Activated naive CD8-positive, alpha-beta T cell treated with anti-CD3 and anti-CD28 coated beads, Interleukin-2, amount 10 ng/mL, durations not matched to agents 7 days and 5 days (primary cell): ENCODE measurements at places on chromosomes 4 and X. TPM values are rescaled to one million over a fixed set of nuclear protein-coding genes. Genes with fewer than 3 reads are reported as not detected.

NDNF gene
- 0.17 TPM for total RNA-seq

DNA sequence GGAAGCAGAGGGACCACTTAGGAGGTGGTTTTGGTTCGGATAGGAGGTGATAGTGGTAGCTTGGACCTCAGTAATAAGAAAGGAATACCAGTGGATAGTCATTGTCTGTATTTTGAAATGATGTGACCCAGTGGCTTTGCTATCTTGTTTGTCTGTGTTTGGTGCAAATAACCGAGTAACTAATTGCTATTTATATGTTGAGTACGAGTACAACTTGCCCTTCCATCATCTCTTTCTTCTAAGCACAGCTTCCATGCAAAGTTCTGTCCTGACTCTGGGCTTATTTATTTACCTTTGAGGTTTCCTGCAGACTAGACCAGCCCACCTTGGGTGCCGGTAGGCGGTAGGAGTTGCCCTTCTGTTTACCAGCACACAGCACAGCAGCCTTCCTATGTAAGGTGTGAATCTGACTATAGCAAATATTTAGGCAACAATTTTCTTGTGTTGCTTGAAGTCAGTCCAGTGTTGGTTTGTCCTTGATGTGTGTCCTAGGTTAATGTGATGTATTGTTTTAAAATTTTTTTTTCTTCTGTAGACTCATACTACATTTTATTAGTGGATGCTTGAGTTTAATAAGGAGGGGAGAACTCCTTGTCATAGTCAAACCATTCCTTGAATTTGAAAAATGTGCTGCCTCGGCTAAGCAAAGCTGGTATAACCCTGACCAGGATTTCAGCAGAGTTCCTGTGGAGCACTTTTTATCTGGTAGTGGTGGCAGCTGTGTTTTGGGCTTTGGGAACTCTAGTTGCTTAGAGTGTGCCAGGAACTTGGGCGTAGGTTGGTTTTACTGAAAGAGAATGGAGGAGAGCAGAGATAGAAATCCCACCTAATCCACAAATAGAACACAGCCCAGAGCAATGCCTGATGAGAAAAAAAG is 21.9 kb downstream of the PTTG2 start:
- H3K4me3 ChIP-seq: no peak overlapping the region
- peaks cover 3% of the 10 kb centered on the region for H3K36me3 ChIP-seq
- H3K4me1 ChIP-seq: peaks cover 34% of the 10 kb centered on the region

DNA sequence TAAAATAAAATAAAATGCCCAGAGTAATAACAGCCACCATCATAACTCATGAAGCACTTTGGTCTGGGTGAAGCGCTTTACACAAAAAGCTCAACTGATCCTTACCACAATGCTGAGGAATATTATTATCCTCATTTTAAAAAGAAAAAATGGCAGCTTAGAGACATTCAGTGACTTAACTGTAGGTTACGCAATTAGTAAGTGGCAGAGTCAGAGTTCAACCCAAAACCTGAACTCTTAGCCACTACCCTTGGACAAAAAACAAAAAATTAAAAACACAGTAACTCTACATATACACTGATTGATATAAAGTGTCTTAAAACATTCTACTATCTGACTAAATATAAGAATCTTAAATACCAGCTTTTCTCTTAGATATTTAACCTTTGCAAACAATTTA is 34.9 kb downstream of the MAOB start:
- H3K36me3 ChIP-seq: no peaks in the 10 kb centered on the region
- no peak overlapping the region for H3K4me3 ChIP-seq
- no peak for DNase-seq
- no peak overlapping the region for H3K27ac ChIP-seq
- no peaks in the 10 kb centered on the region for H3K4me1 ChIP-seq
- peaks cover 2% of the 10 kb centered on the region for H3K27me3 ChIP-seq

HEPH gene
- not detected for total RNA-seq

DNA sequence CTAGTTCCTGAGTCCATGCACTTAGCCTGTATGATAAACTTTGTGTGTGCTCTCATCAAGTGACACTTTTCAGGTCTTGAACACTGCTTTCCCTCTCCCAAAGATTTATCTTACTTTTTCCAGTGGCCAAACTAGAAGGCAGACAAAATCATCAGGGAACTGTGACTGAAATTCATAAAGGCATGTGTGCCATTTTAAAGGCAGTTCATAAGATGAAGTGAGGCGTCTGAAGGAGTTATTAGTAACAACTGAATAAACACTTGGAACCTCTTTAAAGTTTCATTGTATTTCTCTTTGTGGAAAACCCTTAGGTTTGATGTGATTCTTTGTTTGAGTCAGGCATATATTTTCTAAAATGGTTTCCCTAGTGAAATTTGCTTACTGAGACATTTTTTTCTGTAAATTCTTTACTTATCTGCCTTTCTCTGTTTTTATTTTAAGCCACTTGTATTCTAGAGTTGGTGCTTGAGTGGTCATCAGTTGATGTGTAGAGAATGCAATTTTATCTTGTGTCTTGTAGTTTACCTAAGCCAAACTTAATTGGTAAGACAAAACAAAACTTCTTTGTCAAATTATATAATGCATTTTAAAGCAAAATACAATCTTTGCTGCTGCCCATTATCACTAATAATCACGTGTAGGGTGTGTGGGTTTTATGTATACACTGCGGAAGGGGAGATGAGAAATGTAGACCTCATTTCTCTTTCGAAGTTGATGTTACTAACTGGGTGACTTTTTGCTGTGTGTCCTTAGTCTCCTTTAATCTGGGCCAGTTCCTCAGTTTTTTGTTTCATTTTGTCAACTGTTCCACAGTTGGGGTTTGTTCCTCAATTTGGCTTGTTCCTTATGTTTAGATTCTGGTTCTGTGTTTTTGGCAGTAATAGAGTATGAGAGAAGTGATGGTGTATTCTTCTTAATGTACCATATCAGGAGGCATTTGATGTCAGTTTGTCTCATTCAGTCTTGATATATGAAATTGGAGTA is 56.8 kb downstream of the RBPJ start:
- H3K27me3 ChIP-seq: peaks cover 3% of the 10 kb centered on the region
- DNase-seq: no peak

DNA sequence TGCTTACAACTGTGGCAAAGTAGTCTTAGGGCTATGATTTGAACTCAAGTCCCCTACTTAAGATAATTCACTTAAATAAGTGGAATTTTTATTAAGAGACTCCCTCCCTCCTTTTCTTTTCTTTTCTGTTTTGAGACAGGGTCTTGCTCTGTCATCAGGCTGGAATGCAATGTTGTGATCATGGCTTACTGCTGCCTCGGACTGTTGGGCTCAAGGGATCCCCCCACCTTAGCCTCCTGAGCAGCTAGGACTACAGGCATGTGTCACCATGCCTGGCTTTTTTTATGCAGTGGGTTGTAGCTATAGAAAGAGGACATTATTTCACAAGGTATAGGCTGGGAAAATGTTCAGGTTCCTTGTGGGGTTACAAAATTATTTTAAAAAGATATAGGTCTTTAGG is 19.2 kb downstream of the DIAPH2 start:
- H3K36me3 ChIP-seq: peaks cover 7% of the 10 kb centered on the region
- no peak for DNase-seq
- no peaks in the 10 kb centered on the region for H3K27me3 ChIP-seq
- H3K4me3 ChIP-seq: no peak overlapping the region
- H3K27ac ChIP-seq: no peak overlapping the region
- peaks cover 3% of the 10 kb centered on the region for H3K4me1 ChIP-seq

DNA sequence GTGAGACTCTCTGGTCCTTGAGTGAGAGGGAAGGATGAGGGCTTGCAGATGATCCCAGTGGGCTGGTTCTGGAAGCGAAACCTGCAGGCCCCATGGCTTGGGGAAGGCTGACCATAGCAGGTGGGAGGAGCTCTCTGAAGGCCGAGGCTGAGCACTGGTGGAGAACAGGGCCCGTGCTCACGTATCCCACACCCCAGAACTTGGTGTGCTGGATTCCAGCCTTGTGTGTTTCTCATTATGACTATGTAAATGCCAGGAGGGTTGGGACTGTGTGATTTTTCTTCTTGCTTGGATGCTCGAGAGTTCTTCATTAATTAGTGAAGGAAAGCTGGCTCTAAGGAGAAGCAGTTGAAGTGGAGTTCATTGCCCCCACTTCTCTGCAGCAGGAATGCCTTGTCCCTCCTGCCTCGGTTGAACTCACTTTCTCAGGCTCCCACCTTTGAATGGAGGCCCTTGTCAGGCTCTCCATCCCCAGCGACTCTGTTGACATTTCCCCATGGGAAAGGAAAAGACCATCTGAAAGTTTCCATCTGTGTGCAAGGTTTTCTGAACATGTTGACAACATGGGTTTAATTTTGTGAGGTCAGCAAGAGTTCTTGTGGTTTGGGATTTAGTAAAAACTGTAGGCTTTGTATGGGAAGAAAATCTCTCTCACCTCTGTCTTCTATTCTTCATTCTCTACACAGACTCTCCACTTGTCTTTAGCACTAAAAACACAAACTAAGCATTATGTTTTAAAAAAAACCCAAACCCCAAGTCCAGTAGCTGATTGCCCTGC is 57.7 kb downstream of the TBL1X start:
- no peak overlapping the region for H3K4me3 ChIP-seq
- no peaks in the 10 kb centered on the region for H3K36me3 ChIP-seq
- H3K27ac ChIP-seq: no peak overlapping the region
- no peaks in the 10 kb centered on the region for H3K27me3 ChIP-seq

RAB9B gene
- 0.37 TPM for total RNA-seq

- no peak for DNase-seq
- H3K4me1 ChIP-seq: no peaks in the 10 kb centered on the region
- no peak overlapping the region for H3K27ac ChIP-seq
- H3K27me3 ChIP-seq: no peaks in the 10 kb centered on the region
- H3K36me3 ChIP-seq: peaks cover 23% of the 10 kb centered on the region
Observed at GRCh38 chrX:13763489-13763888, 28.9 kb downstream of the OFD1 start.
